HS-5 (cell line): ENCODE measurements at places on chromosomes 5 and 9.

DNA sequence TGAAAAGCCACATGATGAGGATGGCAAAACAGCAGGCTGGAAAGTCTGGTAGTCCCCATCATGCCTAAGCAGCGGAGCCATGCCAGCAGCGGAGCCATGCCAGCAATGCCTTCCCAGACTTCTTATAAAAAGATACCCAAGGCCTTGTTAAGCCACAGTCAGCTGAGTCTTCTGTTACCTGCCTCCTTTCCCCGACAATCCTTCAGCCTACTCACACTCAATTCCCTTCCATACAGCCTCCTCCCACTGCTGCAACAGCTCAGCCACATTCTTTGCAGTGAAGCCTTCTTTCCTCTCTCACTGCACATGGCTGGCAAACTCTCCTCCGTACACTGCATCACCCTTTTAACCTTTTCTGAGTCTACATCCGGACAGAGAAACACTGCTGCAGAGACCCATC is 114.9 kb downstream of the AUH start:
- DNase-seq, result no peak

GRCh38 chr9:120587328-120587727 is 7.4 kb upstream of the CDK5RAP2 start:
- no peak for DNase-seq

DNA sequence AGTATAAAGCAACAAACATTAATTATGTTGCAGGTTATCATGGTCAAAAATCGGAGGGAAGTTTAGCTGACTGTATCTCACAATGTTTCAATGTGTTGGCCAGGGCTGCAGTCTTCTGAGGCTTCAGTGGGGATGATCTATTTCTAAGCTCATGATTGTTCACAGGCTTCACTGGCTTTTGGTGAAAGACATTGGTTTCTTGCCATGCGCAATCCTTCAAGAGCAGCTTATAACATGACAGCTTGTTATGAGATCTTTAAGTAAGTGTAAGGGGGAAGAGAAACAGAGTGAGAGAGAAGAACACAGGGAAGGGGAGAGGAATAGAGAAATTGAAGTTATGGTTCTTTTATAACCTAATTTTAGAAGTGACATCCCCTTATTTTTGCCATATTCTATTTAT is 385.9 kb upstream of the CHD1 start:
- no peak for DNase-seq

GRCh38 chr9:114078021-114078780 is at the start of gene AMBP:
Gene AMBP (minus strand): TSS chr9:114078300. CDS start chr9:114078209, 91 bp downstream.
- DNase-seq, result no peak

- no peak for DNase-seq
These were observed 271.2 kb upstream of the IRX2 start for GRCh38 chr5:3022665-3023064.

DNA sequence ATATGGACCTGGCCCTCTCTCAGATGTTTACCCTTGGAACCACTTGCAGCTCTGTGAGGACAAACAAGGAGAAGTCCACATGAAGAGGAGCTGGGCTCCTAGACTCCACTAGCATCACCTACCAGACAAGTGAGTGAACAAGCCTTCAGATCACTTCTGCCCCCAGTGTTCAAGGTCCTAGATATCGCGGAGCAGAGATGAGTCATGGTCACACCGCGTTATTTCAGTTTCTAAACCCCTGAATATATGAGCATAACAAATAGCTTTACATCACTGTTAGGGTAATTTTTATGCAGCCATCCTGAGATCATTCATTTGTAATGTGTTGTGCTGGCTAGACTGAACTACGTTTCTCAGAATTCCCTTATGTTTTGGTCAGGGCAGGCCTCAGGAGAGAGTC is 77.0 kb upstream of the DAP start:
- no peak for DNase-seq
